ENCODE measurements at places on chromosomes 2 and 18.

DNA sequence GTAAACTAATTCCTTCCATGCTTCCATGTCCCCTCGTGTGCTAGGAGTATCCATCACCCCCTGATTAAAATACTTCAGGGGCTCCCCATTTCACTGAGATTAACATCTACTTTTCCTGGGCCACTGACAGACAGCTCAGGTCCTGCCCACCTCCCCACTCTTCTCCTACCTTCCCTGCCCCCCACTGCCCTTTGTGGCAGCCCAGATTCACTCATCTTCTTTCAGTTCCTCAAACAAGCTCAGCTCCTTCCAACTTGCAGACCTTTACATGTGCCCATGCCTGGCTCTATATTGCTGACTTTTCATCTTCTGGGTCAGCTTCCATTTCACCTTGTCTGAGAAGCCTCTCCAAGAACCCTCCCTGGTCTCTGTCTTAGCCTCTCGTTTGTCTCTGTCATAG lies 12.0 kb downstream of the RUFY4 start:
- no peak for DNase-seq

DNA sequence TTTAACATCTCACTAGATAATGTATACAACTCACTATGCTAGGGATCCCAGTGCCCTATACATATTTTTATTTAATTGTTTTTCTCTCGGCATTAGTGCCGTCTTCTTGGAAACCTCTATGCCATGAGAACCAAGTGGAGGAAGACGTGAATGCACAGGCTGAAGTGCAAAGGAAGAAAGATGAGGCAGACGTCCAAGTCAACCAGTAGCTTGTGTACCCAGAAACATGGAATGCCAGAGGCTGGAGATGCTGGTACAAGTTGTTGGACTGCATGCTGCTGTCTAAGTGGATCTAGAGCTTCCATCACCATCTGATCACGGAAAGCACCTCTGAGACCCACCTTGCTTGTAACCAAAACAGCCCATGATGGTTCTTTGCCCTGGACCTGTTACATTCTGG lies 12.5 kb upstream of the GEMIN6 start:
- DNase-seq: no peak

DNA sequence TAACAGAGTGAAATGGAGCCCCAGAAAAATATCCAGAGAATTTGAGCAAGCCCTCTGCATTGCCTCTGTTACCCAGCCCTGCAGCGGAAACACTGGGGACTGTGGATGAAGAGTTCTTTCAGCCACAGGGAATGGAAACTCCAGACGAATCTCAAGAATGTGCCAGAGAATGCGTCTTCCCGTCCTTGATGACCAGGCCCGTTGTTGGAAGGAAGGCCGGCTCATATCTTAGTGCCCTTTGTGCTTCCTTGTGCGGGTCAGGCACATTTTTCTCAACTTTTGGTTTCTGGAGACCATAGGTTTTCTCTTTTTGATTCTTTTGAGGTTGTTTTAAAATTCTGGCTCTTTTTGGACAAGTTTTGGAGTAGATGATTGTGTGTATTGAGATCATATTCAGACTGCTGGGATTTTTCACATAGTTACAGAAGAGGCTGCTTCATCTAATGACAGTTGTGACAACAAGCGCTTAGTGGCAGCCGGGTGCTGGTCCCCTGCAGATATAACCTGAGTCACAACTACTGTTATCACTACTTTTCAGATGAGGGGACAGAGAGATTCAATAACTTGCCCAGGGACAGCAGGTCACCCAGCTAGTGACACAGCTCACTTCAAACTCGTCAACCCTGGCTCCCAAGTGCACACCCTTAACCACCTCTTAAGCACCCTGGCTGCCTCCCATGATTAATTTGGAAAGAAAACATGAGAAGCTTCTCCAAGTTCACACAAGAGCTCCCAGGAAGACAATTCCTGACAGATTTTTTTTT lies 15.7 kb downstream of the MAL start:
- no peak for DNase-seq

DNA sequence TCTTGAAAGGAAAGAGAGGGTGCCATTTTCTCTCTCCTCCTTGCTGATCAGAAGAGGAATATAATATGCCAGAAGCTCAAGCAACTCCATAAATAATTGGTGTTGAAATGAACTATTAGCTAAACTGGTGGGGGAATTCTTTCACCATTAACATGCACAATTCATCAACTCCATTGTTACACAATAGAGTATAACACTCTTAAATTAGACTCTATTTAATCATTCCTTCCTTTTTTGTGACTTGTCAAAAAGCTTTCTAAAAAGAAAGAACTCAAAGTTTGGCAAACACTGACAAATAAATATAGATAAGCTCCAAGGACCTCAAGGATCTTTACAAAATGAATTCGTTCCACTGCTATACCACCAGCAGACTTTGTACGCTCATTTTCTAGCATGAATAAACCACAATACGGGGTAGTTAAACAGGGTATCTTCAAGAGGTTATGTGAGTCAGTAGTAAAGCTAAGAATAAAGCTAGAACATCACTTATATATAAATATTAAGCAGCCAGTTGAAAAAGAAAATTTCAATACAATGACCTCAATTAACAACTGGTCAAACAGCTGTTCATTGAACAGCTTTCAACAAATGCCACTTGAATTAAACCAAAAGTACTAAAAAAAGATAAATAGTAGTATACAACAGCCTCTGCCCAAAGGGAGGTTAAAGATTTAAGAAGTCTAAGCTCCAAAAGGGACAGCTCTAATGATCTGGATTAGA lies 6.4 kb downstream of the TRAK2 start:
- no peak for DNase-seq

- no peak for DNase-seq
These were observed 37.2 kb downstream of the ZBTB7C start for GRCh38 chr18:48371854-48372602.

Measured in SW480 (cell line).